ENCODE measurements at places on chromosomes 3 and 15.

GRCh38 chr15:92915766-92916435 is 15.8 kb downstream of the CHD2 start:
- H3K27me3 ChIP-seq, result no peaks in the 10 kb centered on the region
- H3K36me3 ChIP-seq, result peaks cover 12% of the 10 kb centered on the region
- no peak overlapping the region for H3K4me3 ChIP-seq
- H3K4me1 ChIP-seq, result peaks cover 66% of the 10 kb centered on the region

DNA sequence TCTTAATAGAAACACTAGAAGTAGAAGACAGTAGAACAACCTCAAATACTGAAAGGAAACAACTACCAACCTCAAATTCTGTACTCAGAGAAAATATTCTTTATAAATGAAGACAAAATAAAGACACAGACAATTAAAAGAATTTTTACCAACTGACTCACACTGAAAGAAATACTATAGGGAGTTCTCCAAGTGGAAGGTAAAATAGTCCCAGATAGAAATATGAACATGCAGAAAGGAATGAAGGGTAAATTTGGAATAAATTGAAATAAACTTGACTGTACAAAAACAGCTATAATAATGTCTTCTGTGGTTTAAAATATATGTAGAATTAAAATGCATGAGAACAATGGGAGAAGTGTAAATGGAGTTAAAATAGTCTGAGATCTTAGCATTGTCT is 36.7 kb upstream of the CCDC174 start:
- H3K27ac ChIP-seq, result no peak overlapping the region
- H3K4me3 ChIP-seq, result no peak overlapping the region
- peak; percentile 19 for DNase-seq

DNA sequence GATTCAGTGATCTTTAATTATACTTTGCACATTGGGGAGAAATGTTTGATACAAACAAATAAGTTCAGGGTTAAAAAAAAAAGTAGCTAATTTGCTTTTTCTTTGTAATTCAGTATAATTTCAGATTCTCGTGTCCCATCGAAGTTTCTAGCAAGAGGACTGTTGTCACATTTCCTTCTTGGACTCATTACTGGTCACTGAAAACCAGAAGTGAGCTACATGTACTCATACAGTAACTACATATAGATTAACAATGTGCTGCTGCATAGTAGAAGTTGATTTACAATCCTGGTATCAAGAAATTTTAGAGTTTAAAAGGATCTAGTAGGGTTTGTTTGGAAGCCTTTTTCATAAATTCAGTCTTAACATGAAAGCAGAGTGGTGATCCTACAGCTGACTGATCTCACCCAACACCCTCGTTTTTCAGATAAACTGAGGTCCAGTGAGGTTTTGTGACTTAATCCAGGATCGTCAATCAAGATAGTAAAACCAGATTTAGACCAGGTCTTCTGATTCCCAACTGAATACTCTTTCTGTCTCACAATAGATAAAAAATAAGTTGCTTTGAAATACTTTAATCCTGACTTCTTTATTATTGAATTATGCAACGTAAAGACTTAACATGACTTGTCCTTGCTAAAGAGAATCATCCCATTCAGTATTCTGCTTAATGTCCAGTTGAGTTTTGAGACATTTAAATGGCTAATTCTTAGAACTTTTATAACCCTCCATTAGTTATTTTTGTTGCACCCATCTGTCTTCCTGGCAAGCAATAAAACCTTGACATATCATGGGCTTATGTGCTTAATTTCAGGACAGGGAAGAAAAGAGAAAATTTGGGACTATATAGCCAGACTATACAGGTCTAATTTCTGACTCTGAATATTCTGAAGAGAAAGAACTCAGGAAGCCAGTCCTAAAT is 2.8 kb downstream of the SEC62 start:
- no peaks in the 10 kb centered on the region for H3K36me3 ChIP-seq
- peak overlapping the region; percentile 92 for H3K4me3 ChIP-seq
- H3K27me3 ChIP-seq, result no peaks in the 10 kb centered on the region
- no peak overlapping the region for H3K27ac ChIP-seq

DNA sequence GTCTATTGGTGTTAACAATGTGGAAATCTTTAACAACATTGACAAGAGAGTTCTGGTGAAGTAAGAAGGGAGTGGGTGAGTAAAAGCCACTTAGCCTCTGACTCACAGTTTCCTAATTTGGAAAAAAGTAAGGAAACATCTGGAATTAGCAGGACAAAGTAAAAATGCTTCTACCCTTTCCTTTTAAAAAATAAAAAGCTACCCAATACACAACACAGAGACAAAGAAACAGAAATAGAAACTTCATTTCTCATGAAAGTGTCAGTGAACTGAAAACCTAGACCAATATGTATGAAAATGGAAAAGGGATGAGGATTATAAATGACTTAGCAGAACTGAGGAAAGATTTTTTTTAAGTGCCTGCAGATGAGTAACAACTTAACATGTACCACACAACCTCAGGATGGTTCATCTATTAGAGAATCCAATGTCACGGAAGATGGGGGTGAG is 65.4 kb downstream of the SSR3 start:
- H3K4me1 ChIP-seq, result peaks cover 46% of the 10 kb centered on the region
- H3K27me3 ChIP-seq, result no peaks in the 10 kb centered on the region
- peak overlapping the region; percentile 18 for H3K4me3 ChIP-seq
- no peaks in the 10 kb centered on the region for H3K36me3 ChIP-seq
- peak; percentile 89 for DNase-seq

- no peaks in the 10 kb centered on the region for H3K36me3 ChIP-seq
- no peak overlapping the region for H3K27ac ChIP-seq
- no peaks in the 10 kb centered on the region for H3K27me3 ChIP-seq
- no peak overlapping the region for H3K4me3 ChIP-seq
- peak; percentile 65 for DNase-seq
Observed at GRCh38 chr15:43903864-43904290, 77.1 kb downstream of the WDR76 start.

Data from GM23248 (cell line).